ENCODE measurements at places on chromosomes 3 and 15.
A peak's percentile ranks its signal among the peaks of the same experiment; 100 is the strongest.

DNA sequence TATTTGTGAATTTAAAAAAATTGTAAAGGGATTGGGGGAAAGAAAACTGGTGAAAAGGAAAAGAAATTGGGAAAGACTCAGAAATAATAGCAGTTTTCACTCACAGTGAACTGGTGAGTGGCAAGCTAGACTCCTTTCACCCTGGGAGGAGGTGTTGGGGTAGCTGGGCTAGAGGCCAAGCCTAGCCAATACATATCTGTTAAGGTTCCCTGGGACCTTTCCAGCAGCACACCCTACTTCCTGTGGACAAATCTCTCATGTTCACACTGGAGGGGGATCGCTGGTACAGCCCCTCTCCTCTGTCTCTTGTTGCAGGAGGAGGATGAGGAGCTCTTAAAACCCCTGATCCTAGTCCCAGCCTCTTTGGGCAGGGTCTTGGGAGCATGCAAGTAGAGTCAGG lies 3.7 kb upstream of the RPP25 start:
- DNase-seq, result no peak

DNA sequence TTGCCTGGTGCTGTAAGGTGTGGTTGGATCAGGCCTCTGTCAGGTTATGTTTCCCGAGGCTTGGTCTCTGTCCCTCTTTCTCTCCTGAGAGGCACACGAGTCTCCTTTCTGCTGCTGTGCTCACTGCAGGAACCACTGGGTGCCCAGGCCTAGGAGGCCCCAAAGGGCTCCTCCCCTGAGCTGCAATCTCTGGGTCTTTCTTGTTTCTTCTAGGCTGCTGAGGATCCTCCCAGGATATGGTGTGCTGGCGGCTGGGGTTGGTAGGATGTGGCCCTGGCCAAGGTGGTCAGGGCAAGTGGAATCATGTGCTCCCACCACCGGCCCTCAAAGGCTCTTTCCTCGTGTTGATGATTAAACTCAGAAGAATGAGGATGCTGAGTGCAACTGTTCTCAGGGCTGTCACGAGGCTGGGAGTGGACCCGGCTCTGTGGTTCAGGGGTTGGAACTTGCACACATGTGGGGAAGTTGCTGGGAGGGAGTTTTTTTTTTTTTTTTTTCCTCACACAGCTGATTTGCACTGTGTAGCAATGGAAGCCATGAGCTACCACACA lies 43.6 kb upstream of the CTSH start:
- DNase-seq, result peak; percentile 97

- no peak for DNase-seq
Observed at GRCh38 chr15:39269821-39270220, 311.1 kb upstream of the THBS1 start.

DNA sequence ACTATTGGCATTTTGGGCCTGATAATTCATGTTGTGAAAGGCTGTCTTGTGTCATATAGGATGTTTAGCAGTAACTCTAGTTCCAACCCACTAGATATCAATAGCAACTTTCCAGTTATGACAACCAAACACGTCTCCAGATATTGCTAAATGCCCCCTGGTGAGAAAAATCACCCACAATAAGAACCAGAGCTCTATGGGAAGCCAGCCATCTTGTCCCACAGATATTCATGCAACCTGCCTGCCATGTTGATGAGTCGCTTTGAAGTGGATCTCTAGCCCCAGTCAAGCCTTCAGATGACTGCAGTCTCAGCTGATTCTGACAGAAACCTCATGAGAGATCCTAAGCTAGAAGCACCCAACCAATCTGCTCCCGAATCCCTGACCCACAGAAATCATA lies 5.6 kb upstream of the TNIK start:
- no peak for DNase-seq

DNA sequence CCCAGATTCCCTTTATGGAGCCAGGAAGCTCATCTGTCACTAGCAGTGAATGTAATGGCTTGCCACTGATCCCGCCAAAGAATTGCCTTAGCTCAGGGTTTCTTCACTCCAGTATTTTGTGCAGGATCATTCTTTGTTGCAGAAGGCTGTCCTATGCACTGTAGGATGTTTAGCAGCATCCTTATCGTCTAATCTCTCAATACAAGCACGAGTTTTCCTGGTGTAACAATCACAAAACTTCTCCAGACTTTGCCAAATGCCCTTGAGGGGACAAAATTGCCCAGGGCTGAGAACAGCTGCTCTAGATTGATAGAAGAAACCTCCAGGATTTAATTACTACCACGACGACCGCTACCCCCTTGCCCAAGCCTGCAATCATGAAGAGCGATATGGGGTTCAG lies 6.8 kb upstream of the SHQ1 start:
- DNase-seq, result peak; percentile 35

DNA sequence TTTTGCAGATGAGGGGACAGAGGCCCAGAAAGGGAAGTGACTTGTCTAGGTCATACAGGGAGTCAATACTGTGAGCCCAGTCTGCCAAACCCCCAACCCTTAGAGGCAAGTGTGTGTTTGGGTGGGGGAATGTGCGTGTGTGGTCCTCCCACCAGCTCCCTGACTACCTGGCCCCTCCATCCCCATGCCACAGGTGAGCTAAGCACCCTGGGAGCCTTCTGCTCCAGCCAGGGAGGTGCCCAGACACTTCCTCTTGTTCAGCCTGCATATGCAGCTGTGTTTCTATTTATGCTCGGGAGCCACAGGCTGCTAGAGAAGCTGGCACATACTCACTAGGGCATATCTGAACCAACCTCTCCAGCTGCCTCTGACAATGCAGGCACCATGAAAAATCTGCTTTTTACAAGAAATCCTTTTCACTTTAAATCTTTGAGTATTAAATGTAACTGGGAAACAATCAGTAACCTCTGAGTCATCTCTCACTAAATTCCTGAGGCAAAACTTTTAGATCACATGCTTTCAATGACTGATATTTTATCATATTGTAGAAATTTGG lies 20.7 kb downstream of the TBC1D2B start:
- no peak for DNase-seq

DNA sequence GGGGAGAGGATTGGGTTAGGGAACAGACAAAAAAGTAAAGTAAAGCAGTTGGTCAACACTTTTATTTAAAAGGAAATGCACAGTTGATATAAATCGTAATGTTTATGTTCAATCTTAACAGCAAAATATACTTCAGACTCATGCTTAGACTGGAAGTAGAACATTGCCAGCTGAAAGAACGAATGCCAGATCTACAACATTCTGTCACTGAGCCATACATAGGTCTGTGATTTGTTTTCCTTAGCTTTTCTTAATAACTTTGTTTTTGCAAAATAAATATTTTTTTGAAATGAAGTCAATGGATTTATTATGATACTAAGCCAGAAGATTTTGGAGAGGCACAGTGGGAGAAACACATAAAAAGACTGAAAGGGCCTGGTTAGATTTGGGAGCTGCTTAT lies 62.0 kb downstream of the LEKR1 start:
- no peak for DNase-seq
